ENCODE measurements at places on chromosomes 12 and 14.

DNA sequence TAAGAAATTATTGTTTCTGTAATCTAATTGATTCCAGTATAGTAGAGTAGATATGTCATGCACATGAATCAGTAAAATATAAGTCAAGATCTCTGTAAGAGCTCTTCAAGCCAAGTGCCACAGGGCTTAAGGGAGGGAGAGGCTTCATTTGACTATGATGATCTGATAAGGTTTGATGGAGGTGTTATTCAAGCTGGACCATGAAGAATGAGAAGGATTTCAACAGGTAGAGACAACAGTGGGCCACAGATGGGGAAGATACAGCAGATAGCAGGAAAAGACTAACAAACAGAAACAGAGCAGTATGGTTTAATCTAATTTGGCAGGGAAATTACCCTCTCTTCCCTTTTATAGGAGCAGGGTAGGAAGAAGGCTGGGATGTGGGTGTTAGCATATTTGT, 40.6 kb upstream of the FKBP4 start:
- DNase-seq: no peak

DNA sequence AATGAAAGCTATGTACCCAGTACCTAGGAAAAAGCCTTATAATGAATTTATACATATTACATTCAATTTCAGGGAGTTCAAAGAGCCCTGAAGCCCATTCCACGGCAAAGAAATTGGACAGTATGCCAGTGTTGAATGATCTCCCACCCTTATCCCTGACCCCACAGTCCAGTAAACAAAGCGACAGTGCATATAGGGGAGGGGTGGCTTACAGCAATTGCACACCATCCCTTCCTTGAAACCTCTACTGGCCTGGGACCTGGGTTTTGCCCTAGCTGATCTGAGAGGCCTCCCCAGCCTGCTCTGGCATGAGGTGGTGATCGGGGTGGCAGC, 17.3 kb upstream of the RND1 start:
- DNase-seq: no peak

DNA sequence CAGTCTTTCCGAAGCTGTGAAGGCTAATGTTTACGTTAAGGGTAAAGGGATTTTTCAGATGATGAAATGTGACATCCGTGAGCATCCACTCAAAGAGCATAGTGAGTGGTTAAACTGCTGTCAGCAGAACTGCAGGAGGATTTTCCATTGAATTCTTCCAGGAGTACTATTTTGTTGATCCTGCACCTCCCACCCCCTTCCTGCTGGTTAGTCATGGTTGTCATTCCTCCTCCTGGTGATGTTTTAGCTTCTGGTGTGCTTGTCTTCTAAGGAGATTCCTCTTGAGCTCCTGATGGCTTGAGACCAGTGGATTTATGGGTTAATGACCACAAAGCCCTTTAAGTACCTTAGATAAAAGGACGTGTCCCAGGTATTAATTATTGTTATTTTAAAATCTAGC, 2.4 kb upstream of the GPRC5D start:
- DNase-seq: no peak

DNA sequence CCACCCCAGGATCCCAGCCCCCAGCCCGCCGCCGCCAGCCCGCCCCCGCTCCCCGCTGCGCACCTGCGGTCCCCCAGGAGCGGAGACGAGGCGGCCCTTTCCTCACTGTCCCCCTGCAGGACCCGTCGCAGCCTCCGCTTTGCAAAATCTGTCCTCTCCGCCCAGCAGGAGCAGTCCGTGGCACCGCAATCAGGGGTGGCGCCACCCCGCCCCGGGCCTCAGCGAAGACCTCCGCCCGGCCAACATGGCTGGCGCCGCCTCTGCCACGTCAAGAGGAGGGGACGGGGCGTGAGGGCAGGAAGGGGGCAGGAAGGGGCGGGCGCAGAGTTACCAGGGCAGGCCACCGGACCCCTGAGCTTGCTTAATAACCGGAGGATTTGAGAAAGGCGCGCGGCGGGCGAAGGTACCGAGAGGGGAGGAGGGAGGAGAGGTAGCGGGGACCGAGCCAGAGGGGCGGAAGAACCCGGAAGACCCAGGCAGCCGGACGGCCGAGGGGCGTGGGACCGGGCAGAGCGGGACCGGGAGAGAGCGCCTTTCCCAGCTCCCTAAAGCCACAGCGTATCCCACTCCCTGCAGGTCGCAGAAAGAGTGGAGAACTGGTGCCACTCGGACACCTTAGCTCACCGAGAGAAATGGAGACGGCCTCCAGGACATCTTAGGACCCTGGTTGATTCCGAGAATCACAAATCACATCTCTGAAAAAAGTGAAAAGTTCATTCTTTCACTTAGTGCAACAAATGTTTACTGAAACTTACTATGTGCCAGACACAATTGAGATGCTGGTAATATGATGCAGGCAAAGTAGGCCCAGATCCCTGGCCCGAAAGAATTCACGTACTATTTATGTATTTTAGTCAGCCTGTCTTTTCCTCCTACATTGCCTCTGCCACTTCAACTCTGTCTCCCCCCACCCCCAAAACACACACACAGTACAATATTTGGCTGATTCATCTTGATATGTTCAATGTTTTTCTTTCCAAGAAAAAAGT, at the start of gene SEC23A:
Gene SEC23A, minus strand, starts transcription at position 267 of the 989 bp plus-strand sequence. CDS start 7,117 bp downstream, outside the sequence.
- peak; percentile 67 for DNase-seq

DNA sequence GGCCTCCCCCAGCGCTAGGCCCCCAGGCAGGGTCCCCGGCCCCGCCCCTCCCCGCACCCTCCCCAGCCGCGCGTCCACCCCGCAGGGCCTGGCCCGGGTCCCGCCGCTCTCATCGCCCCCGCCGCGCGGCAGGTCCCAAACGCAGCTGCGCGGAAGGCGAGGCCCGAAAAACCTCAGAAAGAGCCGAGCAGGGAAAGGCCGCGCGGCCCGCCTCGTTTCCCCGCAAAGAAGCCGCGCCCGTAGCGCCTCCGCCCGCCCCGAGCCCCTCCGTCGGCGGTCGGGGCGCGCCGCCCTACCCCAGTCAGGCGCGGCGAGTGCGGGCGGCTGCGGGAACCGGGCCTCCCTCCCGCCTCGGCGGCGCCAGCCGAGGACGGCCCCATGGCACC, 324 bp downstream of the POLE start:
- DNase-seq: no peak

- DNase-seq: no peak
Measured at GRCh38 chr14:30445852-30446251, 113.1 kb upstream of the G2E3 start.

GRCh38 chr14:68693926-68694325, 98.9 kb downstream of the ZFP36L1 start:
- DNase-seq: no peak

GRCh38 chr14:102917469-102918211, 4.8 kb upstream of the AMN start:
- peak; percentile 51 for DNase-seq

GRCh38 chr12:127401005-127401404, 866.0 kb upstream of the TMEM132C start:
- DNase-seq: no peak

DNA sequence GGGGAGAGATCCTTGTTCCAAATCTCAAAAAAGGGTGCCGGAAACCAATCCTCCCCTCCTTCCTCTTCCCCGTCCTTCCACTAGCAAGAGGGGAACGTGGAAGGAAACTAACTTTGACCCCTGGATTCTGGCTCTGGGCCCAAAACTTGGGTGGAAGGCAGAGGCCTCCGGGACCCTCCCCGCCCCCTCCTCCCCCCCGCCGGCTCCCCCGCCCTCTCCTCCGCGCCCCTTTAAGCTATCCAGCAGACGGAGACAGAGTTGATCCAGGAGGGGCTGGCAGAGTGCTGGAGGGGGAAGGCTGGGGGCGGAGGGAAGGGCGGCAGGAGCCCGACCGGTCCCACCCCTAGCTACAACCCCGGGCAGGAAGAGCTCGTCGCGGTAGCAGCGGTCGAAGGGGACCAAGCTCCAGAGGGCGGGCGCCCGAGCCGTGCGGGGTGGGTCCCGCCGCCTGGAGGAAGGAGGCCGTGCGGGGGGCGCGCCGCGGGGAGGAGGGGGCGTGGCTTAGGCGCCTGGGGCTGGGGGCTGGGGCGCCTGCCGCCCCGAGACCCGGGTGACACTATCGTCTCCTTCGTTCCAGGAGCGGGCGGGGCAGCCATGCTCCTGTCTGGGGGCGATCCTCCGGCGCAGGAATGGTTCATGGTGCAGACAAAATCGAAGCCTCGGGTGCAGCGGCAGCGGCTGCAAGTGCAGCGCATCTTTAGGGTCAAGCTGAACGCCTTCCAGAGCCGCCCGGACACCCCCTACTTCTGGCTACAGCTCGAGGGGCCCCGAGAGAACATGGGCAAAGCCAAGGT, at the start of gene NYNRIN:
Gene NYNRIN, plus strand, starts transcription at position 351 of the 794 bp plus-strand sequence. Its CDS starts 244 bp downstream, at position 595.
- DNase-seq: peak; percentile 21

GRCh38 chr12:43044241-43044640, 454.7 kb upstream of the PRICKLE1 start:
- DNase-seq: no peak

GRCh38 chr14:69819607-69820006, 22.6 kb upstream of the SLC10A1 start:
- no peak for DNase-seq

- no peak for DNase-seq
Measured at GRCh38 chr14:71119832-71120231, 212.6 kb downstream of the PCNX1 start.

DNA sequence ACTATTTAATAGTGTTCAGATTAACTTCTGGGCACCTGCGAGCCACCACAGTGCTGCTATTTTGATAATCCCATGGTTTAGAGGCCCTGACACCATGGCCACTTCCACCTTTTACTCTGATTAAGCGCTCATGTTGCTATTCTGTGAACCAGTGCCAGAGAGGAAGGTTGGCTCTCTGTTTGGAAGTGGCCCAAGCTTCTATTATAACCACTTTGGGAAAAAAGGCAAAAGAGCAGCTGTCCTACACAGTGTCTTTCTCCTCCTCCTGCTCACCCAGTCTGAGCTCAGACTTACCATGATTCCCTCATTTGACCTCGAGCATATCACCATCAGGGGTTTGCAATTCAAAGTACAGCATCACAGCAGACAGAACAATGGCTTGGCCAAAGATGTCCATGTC, 23.3 kb downstream of the DYRK2 start:
- DNase-seq: no peak

- no peak for DNase-seq
Measured at GRCh38 chr14:95141684-95142083, 15.6 kb downstream of the DICER1 start.

DNA sequence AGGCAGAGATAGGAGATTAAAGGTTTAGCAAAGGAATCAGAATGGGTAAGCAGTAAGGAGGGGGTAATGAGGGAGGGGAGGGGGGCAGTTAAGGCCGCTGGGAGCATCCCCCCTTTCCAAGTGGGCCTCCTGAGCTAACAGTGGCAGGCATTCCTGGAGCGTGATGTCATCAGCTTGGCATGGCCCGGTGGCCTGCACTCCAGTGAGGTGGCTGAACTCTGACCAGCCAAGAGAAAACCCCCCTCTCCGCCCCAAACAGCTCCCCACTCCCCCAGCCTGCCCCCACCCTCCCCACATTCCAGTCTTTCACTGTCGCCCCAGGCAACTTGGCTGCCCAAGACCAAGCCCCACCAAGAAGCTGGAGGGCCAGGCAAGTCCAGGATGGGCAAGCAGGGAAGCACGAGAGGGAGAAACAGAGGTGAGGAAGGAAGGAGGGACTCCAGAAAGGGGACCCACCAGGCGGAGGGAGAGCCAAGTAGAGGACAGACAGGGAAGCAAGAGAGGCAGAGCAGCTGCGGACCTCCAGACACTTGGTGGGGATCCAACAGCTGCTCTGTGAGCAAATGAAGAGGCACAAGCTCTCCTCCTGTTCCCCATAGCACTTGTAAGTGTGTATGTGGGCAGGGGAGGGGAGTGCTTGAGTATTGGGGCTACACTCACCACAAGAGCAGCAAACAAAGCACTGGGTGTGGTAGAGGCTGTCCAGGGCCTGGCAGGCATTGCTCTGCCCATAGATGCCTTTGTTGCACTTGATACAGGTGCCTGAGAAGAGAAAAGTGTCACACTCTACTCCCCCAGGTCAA, 4.5 kb downstream of the AJUBA start:
- DNase-seq: no peak

DNA sequence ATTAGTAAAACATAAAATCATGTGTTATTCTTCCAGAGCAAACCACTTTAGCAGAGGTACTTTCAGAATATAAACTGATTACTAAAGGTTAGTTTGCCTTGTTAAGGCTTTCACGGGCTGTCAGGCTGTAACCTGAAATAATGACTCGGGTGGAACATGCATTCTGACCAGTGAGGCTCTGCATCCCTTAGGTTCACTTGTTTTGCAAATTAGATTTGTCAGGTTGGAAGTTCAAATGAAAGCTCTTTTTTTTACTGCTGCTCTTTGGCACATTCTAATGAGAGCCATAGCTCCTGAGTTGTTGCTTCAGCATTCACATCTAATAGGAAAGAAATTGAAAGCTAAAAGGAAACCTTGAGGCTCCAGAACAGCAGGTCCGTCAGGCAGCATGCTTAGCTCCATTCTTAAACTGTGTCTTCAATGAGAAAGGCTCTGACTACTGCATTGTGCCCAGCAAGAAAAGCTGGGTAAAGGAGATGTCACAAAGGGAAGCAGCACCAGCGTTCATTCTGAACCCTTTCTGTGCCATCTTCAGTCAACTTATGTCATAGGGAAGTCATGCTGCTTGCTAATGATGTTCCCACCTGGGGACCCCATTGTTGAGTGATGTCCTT, 445.5 kb upstream of the FBXO33 start:
- no peak for DNase-seq

GRCh38 chr12:30824311-30824710, 69.6 kb upstream of the CAPRIN2 start:
- no peak for DNase-seq

DNA sequence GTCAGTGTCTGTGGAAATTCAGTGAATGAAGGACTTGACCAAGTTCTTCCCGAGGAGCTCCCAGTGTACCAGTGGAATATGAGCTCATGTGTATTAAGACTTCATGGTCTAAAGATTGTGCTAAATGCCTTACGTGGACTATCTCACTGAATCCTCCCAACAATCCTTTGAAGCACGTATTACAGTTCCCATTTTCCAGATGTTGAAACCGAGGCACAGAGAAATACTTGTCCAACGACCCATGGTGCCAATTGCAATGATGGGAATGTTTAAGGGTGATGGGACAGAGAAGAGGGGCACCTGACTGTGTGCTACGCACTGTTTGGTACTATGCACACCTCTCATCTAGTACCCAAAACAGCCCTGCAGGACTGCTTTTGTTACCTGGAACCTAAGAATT, 77.2 kb downstream of the PAPOLA start:
- DNase-seq: no peak

- no peak for DNase-seq
Measured at GRCh38 chr12:127621366-127621765, 645.6 kb upstream of the TMEM132C start.

DNA sequence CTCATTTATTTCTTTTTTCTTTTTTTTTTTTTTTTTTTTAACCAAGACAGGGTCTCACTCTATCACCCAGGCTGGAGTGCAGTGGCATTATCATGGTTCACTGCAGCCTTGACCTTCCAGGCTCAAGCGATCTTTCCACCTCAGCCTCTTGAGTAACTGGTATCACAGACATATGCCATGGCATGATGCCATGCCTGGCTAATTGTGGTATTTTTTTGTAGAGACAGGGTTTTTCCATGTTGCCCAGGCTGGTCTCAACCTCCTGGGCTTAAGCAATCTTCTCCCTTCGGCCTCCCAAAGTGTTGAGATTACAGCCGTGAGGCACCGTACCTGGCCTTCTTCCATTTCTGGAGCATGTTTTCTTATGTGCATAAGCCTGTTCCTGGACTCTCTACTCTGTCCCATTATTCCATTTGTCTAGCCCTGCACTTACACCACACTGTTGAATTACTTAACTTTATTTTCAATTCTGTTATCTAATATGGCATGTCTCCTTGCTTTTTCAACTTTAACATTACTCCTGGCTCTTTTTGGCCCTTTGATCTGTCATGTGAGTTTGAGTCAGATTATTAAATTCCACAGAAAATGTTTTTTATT, 47.9 kb upstream of the PTGDR start:
- no peak for DNase-seq

All from substantia nigra (tissue), 51 donors.